ENCODE measurements at places on chromosomes 16 and 17.
A peak's percentile ranks its signal among the peaks of the same experiment; 100 is the strongest.

DNA sequence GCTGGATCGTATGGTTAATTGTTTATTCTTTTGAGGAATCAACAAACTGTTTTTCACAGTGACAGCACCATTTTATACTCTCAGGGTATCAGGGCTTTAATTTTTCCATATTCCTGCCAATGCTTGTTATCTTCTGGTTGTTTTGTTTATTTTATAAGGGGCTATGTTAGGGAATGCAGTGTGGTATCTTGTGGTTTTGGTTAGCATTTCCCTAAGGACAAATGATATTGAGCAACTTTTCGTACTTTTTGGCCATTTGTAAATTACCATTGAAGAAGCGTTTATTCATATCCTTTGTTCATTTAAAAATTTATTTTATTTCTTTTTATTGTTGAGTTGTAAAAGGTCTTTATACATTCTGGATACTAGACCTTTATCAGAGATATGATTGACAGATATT lies 322.0 kb upstream of the SALL1 start:
- H3K27ac ChIP-seq, result no peak overlapping the region
- DNase-seq, result no peak
- H3K4me1 ChIP-seq, result no peaks in the 10 kb centered on the region

DNA sequence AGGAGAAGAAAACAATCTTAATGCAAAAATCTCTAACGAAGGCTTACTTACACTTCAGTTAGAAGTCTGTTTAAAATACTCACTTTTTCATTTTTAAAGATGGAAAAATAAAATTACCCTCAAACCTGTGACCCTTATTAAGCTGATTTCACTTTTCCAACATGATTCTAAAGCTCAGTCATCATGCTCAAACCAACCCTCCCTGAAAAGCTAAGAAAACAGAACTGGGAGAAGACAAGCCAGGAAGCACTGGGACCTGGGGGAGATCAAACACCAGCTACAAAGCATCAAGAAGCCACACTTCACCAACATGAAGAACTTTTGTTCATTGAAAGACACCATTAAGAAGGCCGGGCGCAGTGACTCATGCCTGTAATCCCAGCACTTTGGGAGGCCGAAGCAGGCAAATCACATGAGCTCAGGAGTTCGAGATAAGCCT lies 88.8 kb downstream of the LITAF start:
- no peak for DNase-seq
- no peaks in the 10 kb centered on the region for H3K27me3 ChIP-seq
- H3K4me1 ChIP-seq, result peaks cover 40% of the 10 kb centered on the region

GRCh38 chr17:75576661-75577060 lies 10.9 kb upstream of the MYO15B start:
- no peaks in the 10 kb centered on the region for H3K27me3 ChIP-seq
- DNase-seq, result no peak
- no peak overlapping the region for H3K27ac ChIP-seq
- H3K4me3 ChIP-seq, result no peak overlapping the region
- no peaks in the 10 kb centered on the region for H3K4me1 ChIP-seq
- H3K36me3 ChIP-seq, result no peaks in the 10 kb centered on the region

GRCh38 chr17:60534010-60534555 lies 8.0 kb upstream of the APPBP2 start:
- no peaks in the 10 kb centered on the region for H3K27me3 ChIP-seq
- no peak overlapping the region for H3K27ac ChIP-seq
- no peak overlapping the region for H3K4me3 ChIP-seq

DNA sequence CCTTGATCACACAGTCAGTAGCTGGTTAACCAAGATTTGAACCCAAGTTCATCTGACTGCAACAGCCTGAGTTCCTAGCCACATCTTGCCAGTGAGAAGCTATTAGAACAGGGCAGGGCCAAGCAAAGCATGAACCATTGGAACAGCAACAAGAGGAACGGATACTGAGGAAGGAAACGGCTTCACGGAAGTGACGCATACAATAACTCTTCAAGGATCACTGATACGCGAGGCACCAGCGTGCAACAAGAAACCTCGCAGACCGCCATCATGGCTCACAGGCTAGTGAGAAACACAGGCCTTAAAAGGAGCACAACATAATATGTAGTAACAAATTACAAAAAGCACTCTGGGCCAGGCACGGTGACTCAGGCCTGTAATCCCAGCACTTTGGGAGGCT lies 114.9 kb downstream of the CDYL2 start:
- no peaks in the 10 kb centered on the region for H3K36me3 ChIP-seq
- H3K27me3 ChIP-seq, result no peaks in the 10 kb centered on the region
- no peak overlapping the region for H3K27ac ChIP-seq
- no peak for DNase-seq
- no peaks in the 10 kb centered on the region for H3K4me1 ChIP-seq

DNA sequence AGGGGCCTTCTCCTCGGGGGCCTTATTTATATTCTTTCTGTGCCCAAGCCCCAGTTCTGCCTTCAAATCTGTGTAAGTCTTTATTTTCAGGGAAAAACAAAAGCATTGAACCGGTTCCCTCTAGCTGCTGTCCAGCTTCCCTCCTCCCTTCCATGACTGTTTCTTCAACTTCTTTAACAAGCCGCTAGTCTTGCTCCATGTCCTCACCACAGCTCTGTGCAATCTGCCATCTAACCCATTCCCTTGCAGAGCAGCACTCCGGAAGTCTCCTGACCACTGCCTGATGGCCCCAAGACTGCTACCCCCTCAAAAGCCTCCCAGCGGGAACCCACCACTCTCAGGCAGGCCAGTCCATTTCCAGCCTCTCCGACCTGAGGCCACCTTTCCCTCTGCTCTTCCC lies 16.9 kb downstream of the EMC8 start:
- H3K4me3 ChIP-seq, result no peak overlapping the region
- H3K27me3 ChIP-seq, result no peaks in the 10 kb centered on the region
- H3K4me1 ChIP-seq, result no peaks in the 10 kb centered on the region
- DNase-seq, result no peak

GRCh38 chr17:63293323-63294075 lies 152.6 kb downstream of the CYB561 start:
- no peak overlapping the region for H3K4me3 ChIP-seq
- H3K27ac ChIP-seq, result no peak overlapping the region
- H3K4me1 ChIP-seq, result no peaks in the 10 kb centered on the region
- no peaks in the 10 kb centered on the region for H3K36me3 ChIP-seq
- no peak for DNase-seq

GRCh38 chr17:1486802-1487695 lies 5.4 kb downstream of the MYO1C start:
- peaks cover 6% of the 10 kb centered on the region for H3K27me3 ChIP-seq
- no peak overlapping the region for H3K27ac ChIP-seq
- DNase-seq, result peak; percentile 79
- peak overlapping the region; percentile 74 for H3K4me3 ChIP-seq

- no peak for DNase-seq
- H3K4me3 ChIP-seq, result no peak overlapping the region
- H3K36me3 ChIP-seq, result no peaks in the 10 kb centered on the region
- H3K27me3 ChIP-seq, result no peaks in the 10 kb centered on the region
These were observed 50.0 kb downstream of the VMP1 start for GRCh38 chr17:59757470-59757869.

DNA sequence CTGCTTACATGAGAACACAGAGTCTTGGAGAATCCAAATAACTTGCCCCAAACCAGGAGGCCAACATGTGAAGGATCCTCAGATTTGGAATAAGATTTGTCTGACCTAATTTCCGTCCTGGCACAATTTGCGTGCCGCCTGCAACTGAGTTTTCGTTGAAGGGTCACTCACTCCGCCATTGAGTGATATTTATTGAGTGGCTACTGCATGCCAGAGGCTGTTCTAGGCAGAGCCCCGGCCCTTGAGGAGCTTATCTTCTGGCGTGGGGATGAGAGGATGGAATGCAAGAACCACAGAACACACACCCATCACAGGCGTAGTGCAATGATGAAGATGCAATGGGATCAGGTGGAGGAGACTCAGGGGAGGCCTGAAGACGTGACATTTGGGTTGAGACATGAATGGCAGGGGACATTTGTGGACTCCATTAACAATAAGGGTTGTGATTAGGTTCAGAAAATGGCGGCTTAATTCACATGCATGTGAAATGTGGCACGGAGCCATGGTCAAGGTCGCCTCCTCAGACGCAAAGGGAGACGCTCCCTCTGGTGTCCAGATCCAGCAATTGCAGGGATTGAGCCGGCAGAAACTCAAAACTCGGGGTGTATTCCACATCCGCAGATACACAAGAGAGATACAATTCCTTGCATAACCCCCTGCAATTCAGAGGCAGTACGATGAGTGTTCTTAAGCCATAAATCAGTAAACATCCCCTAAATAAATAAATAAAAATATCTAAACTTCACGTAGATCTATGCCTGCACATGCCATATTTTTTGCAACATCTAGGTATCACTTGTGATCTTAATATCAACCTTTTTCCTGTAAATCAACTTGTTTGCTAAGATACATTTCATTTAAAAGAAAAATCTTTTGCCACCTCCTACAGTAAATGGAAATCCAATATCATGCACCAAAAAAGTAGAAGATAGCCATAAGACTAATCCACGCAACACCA lies 57.9 kb upstream of the CACNG4 start:
- H3K27me3 ChIP-seq, result no peaks in the 10 kb centered on the region
- H3K36me3 ChIP-seq, result no peaks in the 10 kb centered on the region
- no peak overlapping the region for H3K4me3 ChIP-seq
- DNase-seq, result peak; percentile 54

DNA sequence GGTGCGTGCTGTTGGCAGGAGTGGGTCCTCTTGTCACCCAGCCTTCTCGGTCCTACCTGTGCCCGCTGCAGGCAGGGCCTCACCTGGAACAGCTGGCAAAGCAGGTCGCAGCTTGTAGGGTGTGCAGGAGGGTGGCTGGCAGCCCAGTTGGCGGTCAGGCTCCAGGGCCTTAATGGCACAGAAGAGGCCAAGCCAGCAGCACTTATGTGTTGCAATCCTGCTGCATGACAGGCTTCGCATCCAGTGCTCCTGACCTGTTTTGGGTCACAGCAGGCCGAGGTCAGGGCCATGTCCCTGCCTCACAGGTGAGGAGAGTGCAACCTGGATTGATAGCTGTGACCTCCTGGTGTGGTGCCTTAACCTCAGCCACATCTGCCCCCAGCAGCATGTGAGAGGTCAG lies 31.9 kb downstream of the ZC3H18 start:
- no peaks in the 10 kb centered on the region for H3K27me3 ChIP-seq
- no peaks in the 10 kb centered on the region for H3K4me1 ChIP-seq
- DNase-seq, result no peak
- no peak overlapping the region for H3K4me3 ChIP-seq
- H3K27ac ChIP-seq, result no peak overlapping the region

GRCh38 chr16:68636064-68636560 lies 9.0 kb upstream of the CDH3 start:
- H3K27me3 ChIP-seq, result no peaks in the 10 kb centered on the region
- no peak for DNase-seq
- no peaks in the 10 kb centered on the region for H3K36me3 ChIP-seq
- no peak overlapping the region for H3K4me3 ChIP-seq
- no peak overlapping the region for H3K27ac ChIP-seq

DNA sequence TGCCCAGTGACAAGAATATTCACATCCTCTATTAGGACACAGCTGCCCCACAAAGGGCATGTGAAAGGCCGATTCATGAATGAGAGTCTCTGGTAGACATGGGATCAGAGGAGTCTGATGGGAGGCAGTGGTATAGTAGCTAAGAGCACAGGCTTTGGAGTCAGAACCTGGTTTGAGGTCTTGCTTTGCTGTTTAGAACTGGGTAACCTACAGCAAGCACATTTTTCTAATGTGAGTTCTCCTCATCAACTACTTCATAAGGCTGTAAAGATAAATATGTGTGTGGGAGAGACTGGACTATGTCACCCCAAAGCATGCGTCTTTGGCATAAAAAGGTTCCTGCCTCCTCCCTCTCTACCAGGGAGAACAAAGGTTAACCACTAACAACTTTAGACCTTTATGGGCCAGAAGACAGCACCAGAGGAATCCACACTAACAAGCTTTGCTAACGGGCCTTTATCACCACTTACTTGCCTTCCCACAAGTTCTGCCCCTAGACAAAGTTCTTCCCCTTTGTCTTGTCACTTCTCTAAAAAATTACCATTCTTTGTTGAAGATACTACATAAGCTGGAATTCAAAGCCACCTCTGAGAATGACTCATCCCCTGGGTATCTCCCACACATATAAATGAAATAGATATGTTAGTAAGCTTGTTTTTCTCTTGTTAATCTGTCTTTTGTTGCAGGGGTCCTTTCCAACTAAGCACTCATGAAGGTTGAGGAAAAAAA lies 21.1 kb downstream of the CDR2 start:
- H3K36me3 ChIP-seq, result peaks cover 4% of the 10 kb centered on the region
- no peak overlapping the region for H3K4me3 ChIP-seq
- peak overlapping the region; percentile 33 for H3K27ac ChIP-seq
- no peaks in the 10 kb centered on the region for H3K4me1 ChIP-seq
- H3K27me3 ChIP-seq, result no peaks in the 10 kb centered on the region

DNA sequence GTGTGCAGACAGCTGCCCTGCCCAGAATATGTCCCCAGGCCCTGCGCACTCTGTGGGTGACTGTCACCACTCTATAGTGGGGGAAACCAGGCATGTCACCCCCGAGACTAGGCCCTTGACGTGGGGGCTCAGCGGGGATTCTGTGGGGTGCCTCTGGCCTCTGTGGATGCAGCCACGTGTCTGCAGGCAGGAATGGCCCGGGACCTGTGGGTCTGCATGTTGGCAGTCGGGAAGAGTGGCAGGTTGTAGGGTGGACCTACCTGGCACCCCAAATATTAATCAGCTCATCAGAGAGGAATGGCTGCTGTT lies 954 bp downstream of the IL32 start:
- H3K27me3 ChIP-seq, result no peaks in the 10 kb centered on the region
- no peaks in the 10 kb centered on the region for H3K4me1 ChIP-seq
- H3K4me3 ChIP-seq, result no peak overlapping the region
- no peak for DNase-seq
- H3K36me3 ChIP-seq, result no peaks in the 10 kb centered on the region

- H3K4me1 ChIP-seq, result no peaks in the 10 kb centered on the region
- H3K36me3 ChIP-seq, result no peaks in the 10 kb centered on the region
- H3K4me3 ChIP-seq, result no peak overlapping the region
- DNase-seq, result no peak
These were observed 53.7 kb downstream of the RPH3AL start for GRCh38 chr17:298791-299450.

DNA sequence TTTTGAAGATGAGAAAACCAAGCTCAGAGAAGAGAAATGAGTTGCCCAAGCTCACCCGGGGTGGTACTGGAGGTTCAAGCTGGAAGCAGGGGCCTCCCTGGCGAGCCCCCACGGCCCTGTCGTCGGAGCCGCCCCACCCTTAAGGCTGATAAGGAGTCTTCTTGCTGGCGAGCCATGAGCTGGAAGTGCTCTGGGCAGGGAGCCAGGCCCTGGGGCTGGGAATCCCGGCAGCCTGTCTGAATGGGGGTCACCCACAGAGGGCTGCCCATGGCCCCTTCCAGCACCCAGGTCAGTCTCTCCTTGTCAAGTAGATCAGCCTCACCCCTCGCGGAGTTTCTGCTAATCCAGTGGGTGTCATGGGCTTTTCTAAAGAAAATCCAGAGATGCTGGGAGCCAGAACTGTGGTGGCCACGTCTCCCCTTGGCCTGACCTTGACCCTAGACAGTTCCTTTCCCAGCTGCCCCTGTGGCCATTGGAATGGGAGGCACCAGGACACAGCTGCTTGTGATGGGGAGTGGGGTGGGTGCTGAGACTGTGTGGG lies 1.2 kb upstream of the P2RX1 start:
- H3K4me1 ChIP-seq, result no peaks in the 10 kb centered on the region
- DNase-seq, result no peak
- no peaks in the 10 kb centered on the region for H3K36me3 ChIP-seq

Measured in H1 (cell line).